ENCODE measurements at places on chromosomes 12 and 14. TPM values are rescaled to one million over a fixed set of nuclear protein-coding genes. Genes with fewer than 3 reads are reported as not detected.

Gene RNASE1
- 99.1 TPM for total RNA-seq

Gene TSPAN19
- total RNA-seq: 1.1 TPM

Gene AICDA
- total RNA-seq: 0.10 TPM

Gene SALL2
- total RNA-seq: 36.9 TPM

Gene ANKLE2
- total RNA-seq: 32.3 TPM

All from spinal cord (tissue), 10 donors.